ENCODE measurements at places on chromosomes 3 and 15. TPM values are rescaled to one million over a fixed set of nuclear protein-coding genes. Genes with fewer than 3 reads are reported as not detected.

ALG1L2 gene
- 0.29 TPM for polyA plus RNA-seq

PARP16 gene
- polyA plus RNA-seq = 5.3 TPM

CEP19 gene
- polyA plus RNA-seq = 2.0 TPM

PLA2G4B gene
- 1.3 TPM for polyA plus RNA-seq

DNA sequence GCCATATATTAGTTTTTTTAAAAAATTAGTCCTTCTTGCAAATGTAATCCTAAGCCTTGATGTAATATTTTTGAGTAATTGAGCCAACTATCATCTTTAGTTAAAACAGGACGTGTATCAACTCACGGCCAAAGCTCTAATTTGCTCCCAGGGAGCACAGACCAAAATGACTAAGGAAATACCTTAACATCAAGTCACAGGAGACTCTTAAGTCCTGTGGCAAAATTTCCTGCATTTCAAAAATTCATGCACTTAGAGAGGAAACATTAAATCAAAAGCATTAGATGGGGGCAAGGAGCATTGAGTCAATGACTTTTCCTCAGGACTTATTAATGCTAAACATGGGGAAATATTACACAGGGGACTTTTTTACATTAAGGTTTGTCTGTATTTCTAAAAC is 276.0 kb downstream of the MFSD1 start:
- peak; percentile 37 for DNase-seq

Data from AG04450 (cell line).